ENCODE measurements at places on chromosomes 6 and 20.

DNA sequence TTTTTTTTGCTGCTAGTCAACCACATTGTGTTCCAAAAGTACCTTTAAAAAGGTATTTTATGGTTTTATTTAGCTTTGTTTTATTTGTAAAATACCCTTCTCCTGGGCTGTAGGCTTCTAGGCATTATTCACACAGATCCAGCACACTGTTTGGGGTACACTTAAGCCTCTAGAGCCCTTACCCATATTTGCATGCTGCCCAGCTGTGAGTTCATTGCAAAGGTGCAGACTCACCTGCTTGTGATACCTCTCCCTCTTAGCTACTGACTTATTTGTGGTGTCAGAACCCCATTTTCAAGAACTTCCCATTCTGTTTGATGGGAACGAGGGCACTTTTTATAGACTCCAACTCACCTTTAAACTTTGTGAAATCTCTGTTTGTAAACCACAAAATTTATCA is 69.8 kb downstream of the RIN2 start:
- no peak for DNase-seq

- DNase-seq, result no peak
Measured at GRCh38 chr6:32862725-32863124, 8.7 kb downstream of the PSMB9 start.

DNA sequence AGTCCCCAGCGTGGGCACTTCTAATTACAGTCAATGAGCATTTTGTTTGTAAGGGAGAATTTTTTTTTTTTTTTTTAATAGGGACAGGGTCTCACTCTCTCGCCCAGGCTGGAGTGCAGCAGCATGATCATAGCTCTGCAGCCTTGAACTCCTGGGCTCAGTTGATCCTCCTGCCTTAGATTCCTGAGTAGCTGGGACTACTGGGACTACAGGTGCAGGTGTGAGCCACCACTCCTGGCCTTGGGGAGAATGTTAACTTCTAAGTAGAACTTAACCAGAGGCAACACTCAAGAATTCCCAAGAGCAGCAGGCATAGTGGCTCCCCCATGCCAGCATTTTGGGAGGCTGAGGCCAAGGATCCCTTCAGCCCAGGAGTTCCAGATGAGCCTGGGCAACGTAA is 52.9 kb upstream of the ZNF217 start:
- DNase-seq, result no peak

DNA sequence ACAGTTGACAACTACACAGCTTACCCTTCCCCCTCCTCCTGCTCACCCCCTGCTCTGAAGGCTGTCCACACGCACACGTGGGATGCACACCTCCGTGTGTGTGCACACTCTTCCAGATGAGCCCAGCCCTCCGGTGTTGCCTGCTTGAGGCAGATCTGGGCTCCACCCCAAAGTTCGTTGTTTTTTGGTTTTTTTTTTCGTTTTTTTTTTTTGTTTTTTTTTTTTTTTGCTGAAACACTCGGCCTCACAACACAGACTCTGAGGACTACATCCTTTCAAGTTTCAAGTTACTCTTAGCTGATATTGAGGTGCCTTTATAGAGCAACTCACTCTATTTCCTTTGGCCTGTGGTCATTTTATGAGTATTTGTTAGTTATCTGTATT is 88.2 kb downstream of the RREB1 start:
- DNase-seq, result no peak

DNA sequence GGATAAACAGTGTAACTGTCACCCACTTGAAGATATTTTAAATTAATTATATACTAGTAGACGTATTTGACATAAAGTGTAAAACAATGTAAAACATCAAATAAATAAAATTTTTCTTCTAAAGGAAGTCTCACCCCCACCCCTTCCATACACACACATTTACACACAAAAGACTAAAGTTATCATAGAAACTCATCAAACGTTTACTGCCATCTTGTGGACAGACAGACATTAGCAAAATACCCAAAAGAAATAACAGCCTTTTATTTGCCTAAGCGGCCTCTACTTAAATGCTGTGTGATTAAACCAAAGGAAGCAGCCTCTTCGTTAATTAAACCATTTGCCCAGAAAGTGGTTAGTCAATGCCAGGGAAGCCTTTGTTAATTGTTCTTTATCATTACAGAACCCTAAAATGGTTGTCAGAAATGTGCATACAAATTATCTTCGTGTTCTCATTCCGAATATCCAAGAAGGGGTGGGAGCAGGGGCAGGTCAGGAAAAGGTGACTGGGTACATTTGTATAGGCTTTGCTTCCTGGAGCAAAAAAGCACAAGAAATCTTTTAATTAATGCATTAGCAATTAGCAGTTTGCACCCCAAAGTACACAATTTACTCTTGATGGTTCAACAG is 176.2 kb upstream of the SASH1 start:
- peak; percentile 66 for DNase-seq

DNA sequence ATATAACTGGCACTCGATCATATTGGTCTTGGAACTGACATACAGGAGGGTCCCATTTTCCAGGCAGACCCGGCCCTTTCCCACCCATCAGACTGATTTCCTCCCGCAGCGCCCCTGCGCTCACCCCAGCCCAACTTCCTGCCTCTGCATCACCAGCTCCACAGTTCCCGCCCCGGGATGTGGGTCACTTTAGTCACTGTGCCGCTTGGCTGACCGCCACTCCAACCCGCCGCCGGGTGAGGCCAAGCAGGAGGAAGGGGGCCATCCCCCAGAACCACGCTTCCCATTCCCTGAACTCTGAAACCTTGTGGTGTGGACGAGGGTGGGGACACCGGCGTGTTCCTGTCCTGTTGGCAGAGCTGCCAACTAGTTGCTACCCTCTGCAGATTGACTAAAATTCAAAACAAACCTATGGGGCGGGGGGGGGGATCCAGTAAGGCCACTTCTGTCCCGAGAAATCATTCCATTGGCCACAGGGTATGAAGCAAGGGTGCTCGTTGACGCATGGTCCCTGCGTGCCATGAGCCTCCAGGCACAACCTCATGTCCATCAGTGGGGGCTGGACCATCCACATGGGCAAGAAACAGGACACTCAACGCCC is 12.3 kb downstream of the TGM2 start:
- peak; percentile 67 for DNase-seq

GRCh38 chr20:62812181-62812906 is 4.5 kb upstream of the COL9A3 start:
- no peak for DNase-seq

- no peak for DNase-seq
Measured at GRCh38 chr6:155275808-155276480, 12.1 kb downstream of the CLDN20 start.

DNA sequence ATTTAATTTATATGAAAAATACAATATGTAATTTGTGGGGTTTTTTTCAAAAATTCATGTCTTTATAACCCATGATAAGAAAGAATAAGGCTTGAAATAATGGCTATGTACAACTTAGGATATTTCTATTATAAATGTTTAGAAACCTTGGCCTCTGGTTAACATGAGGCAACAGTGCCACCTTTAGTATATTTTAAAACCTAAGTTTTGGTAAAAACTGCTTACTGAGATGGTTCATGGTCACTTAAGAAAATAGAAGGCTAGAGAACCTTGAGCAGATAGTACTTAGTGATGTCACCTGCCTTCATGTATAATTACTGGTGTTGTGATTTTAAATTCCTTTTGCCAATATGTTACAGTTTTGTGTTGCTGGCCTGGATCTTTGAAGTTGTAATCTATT is 176.4 kb downstream of the ADGB start:
- DNase-seq, result no peak
